EH (cell line): ENCODE measurements at places on chromosomes 3 and 15.
A peak's percentile ranks its signal among the peaks of the same experiment; 100 is the strongest.

DNA sequence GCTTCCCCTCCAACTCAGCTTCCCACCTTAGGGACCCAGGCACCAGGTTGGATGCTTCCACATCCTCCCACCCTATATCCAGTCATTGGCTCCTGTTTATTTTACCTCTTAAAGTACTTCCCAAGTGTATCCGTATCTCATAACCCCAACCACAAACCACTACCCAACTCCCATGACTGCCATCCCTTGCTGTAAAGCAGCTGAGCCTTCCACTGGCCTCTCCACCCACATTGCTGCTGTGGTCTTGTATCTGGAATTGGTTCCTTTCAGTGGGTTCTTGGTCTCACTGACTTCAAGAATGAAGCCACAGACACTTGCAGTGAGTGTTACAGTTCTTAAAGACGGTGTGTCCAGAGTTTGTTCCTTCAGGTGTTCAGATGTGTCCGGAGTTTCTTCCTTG, 79.8 kb upstream of the HRH1 start:
- DNase-seq: no peak

DNA sequence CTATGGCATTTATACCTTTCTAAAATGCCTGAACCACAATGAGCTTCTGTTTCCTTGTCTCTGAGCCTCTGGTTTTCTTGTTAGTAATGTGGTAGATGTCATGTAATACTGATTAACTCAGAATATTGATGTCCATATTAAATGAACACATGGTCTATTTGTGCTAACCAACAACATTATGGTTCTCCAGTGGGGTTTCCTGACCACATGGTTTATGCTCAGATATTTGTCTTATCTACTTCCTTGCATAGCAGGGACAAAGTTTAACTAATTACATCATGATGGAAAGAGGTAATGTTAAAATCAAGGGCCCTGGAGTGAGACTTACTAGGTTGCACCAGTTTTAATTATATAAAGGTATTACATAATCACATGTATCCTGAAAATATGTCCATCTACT, 62.6 kb upstream of the SCN10A start:
- no peak for DNase-seq

DNA sequence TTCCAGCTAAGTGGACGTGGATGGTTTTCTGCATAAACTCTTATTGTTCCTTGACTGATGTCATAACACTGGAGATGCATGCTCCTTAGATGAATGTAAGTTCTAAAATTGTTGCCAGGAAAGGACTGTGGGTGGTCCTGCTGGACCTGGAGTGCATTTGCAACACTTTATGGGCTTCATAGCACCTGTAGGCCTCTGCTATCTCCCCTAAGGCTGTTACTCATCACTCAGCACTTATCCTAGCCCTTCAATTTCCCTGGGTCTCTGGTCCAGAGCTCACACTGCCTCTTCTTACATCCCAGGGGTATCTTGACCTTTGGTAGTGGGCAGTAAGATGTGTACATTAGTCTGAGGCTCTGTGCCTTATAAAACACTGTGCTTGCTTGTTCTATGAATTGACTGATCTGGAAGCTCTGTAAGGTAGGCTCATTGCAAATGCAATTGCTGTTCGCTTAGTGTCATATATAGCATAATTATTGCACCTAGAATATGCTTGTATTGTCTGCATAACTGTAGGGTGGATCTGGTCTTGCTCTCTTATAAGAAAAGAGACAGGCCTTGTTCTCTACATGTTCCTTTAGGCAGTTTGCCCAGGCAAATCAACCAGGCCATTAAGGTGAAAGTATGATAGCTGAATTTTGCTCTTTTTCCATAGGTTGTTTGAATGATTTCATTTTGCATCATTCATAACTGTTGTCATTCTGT, 35.8 kb downstream of the SLCO3A1 start:
- no peak for DNase-seq

DNA sequence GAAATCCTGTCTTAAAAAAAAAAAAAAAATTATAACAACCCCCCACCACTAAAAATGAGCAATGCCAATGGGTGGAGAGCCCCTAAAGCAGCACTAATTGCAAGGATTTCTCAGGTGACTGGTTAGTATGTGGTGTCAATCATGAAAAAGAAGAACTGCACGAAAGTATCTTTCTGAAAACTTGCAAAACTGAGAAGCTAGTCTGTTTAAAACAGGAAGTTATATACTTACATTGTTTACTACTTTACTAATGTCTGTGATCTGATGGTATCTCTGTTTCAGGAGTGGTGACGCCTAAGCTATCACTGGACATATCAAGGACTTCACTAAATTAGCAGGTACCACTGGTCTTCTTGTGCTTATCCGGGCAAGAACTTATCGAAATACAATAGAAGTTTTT, at the start of gene CCR3:
Gene CCR3 (plus strand): TSS at position 341 of the 400 bp plus-strand sequence. CDS start 22,699 bp downstream, outside the sequence.
- DNase-seq: no peak

DNA sequence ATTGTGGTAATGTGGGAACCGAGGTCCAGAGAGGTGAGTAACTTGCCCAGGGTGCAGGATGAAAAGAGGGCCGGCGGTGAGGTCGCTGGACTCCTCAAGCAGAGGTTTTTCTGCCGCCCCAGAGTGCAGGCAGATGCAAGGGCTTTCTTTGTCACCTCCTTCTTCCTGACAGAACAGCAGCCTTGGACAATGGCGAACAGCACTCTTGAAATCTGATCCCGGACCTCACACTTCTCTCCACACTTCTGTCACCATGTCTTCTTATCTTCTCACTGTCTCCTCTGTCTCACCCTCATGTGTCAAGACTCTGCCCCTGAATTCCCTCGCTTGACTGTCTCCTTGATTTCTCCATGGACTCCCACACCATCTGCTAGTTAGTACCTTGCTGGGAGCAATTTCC, 15.4 kb upstream of the VPS8 start:
- no peak for DNase-seq

DNA sequence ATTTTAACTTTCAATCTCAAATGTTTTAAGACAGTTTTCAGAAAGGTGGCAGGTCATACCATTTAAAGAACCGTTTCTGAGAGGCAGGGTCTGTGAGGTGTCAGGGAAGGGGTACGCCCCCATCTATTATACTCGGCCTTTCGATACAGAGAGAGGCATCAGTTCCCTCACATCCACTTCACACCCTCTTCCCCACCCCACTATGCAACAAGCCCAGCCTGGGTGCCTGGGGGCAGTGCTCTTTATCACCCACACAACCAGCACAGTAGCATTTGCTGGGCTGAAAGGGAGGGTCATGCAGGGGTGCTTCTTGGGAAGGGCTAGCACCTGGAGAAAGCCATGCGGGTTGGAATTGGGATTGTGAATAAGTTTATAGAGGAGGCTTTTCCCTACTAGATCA, 56.0 kb upstream of the KCNMB2 start:
- no peak for DNase-seq

GRCh38 chr15:77068633-77069032, 2.3 kb downstream of the TSPAN3 start:
- no peak for DNase-seq

DNA sequence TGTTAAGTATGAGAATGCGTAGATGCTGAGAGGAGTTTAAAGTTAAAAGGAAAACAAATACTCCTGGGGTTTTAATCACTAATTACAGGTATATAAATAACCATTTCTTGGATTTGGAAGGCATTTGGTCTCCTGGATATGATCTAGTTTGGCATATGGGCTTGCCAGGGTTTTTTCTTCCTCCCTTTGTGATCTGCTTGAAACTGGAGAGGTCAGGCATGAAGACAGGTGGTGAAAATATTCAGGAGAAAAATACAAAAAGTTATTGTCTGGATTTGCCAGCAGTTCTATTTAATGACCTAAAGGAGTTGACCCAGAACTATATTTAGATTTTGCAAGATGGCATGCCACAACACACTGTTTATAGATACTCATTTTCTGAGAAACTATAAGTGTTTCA, 136.3 kb downstream of the DIPK2A start:
- DNase-seq: no peak

GRCh38 chr3:160747422-160747821, 8.6 kb upstream of the PPM1L start:
- no peak for DNase-seq

DNA sequence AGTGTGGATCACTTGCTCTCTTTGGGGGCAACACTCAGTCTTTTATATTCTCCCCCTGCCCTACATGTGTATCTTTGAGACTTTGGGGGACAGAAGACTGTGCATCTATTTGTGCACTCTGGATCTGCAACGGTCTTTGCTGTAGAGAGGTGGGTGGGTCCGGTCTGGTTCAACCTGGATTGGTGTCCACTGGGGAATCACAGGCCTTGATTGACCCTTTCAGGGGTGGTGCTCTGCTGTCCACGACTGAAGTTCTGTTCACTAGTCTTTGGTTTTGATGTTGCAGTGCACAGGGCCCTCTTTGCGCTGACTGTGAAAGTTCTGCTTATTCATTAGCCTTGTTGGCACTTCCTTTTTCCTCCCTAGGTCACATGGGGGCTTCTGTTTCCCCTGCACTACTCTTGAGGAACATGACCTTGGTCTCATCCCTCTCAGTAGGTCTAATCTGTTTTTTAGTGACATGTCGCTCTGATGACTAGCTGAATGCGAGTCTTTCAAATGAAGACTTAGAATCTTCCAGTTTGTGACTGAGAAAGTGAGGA, 284.2 kb downstream of the SV2B start:
- no peak for DNase-seq

DNA sequence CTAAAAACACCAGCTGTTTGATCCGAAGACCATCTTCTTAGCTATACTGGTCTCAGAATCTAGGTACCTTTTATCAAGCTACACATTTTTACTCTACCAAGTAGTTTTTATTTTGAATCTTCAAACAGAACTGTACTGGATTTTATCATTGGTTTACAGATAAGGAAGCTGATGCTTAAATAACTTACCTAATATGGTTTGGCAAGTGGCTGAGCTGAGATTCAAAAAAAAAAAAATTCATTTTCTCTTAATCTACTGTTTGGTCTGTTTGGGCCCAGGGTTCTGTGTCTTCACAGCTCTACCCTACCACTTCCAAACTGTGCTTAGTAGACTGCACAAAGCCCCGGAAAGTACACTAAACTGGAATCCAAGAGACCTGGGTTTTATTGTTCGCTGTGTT, 35.7 kb downstream of the ZNF860 start:
- no peak for DNase-seq

- DNase-seq: no peak
Measured at GRCh38 chr3:177513815-177514610, 316.7 kb upstream of the TBL1XR1 start.

- no peak for DNase-seq
Measured at GRCh38 chr3:4326868-4327267, 23.7 kb downstream of the SETMAR start.

GRCh38 chr15:66356077-66356358, 467 bp downstream of the TIPIN start:
- DNase-seq: no peak

- peak; percentile 51 for DNase-seq
Measured at GRCh38 chr15:38054488-38054887, 120.0 kb downstream of the TMCO5A start.

GRCh38 chr3:54033761-54034160, 88.6 kb upstream of the CACNA2D3 start:
- DNase-seq: no peak

DNA sequence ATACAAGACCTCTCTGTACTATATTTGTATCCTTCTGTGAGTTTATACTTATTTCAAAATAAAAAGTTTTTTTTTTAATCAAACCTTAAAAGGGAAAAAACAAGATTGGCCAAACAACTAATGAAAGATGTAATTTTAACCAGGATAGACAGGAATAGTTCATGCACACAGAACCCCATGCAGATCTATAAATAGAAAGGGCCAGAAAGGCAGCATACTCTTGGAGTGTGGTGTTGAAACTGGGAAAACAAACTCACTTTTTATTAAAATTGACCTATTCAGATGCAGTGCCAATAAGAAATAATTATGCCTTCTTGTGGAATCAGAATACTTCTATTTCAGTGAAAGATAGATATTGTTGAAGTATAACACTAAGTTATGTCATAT, 204.6 kb downstream of the PLCL2 start:
- peak; percentile 18 for DNase-seq

- no peak for DNase-seq
Measured at GRCh38 chr3:74845081-74845480, 230.6 kb upstream of the CNTN3 start.

DNA sequence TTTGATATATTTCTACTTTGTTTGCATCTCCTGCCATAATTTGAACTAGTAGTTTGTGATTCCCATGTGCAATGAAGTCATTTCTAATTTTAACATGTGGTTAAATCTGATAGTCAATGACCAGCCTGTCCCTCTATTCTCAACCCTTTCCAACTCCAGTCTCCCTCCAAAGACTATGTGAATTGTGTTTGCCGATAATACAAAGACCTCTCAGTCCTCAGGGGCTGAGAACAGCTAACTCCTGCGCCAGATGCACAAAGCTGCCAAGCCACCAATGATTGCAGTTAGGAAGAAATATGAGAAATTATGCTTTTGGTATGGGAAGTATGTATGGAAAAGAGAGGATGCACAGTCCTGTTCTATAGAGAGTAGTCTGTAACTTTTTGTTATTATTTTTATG, 54.0 kb downstream of the KCNH8 start:
- no peak for DNase-seq

- DNase-seq: peak; percentile 72
Measured at GRCh38 chr3:171809611-171809860, 747 bp downstream of the PLD1 start.

GRCh38 chr15:100192097-100193080, 149.4 kb downstream of the ADAMTS17 start:
- no peak for DNase-seq

- DNase-seq: peak; percentile 44
Measured at GRCh38 chr3:14962762-14963161, 15.4 kb downstream of the NR2C2 start.

- no peak for DNase-seq
Measured at GRCh38 chr3:125681146-125681545, 85.8 kb upstream of the OSBPL11 start.

- DNase-seq: no peak
Measured at GRCh38 chr3:94009608-94010007, 18.8 kb downstream of the STX19 start.

- DNase-seq: no peak
Measured at GRCh38 chr3:123105201-123106189, 38.7 kb downstream of the PDIA5 start.

DNA sequence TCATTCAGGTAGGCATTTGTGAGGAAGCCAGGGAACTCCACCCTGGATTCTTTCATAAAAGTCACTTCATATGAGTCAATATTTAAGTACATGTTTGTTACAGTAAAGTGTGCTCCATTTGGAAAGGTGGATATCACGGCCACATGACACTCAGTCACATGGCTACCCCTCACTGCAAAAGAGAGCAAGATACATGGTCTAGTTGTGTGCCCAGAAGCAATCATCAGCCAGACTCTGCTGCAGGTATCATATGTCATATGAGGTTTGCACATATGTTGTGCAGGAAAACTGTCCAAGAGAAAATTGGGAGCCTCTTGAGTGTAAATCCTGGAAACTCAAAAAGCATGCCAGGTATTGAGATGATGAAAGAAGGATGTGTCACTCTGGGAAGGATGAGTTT, 55.0 kb upstream of the NMNAT3 start:
- no peak for DNase-seq
